ENCODE measurements at places on chromosomes 5 and 9.
A peak's percentile ranks its signal among the peaks of the same experiment; 100 is the strongest.

GRCh38 chr5:147520450-147520849, 10.6 kb upstream of the DPYSL3 start:
- no peak for DNase-seq

- DNase-seq = no peak
These were observed 72.0 kb upstream of the C9orf72 start for GRCh38 chr9:27645161-27645840.

GRCh38 chr9:130034570-130034969, 8.4 kb downstream of the FNBP1 start:
- DNase-seq = peak; percentile 82

GRCh38 chr5:34043099-34043876, at the start of gene C1QTNF3:
Gene C1QTNF3 (minus strand): TSS chr5:34043213. CDS start chr5:34043125, 88 bp downstream.
- no peak for DNase-seq

DNA sequence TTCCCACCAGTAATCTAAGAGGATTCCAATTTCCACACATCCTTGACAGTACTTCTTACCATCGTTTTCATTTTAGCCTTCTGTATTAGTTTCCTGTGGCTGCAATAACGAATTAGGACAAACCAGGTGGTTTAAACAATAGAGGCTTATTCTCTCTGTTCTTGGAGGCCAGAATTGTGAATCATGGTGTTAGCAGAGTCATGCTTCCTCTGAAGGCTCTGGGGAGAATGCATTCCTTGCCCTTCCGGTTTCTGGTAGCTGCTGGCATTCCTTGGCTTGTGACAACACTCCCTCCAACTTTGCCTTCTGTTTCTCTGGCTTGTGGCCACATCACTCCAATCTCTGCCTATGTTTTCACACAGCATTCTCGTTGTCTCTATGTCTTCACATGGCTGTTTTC, 23.5 kb downstream of the RIGI start:
- peak; percentile 89 for DNase-seq

GRCh38 chr9:130172161-130172857, at the start of gene NCS1:
Gene NCS1 (plus strand): TSS chr9:130172404. CDS start chr9:130172664, 260 bp downstream.
- peak; percentile 67 for DNase-seq

- no peak for DNase-seq
These were observed 161.8 kb downstream of the PJA2 start for GRCh38 chr5:109247986-109248385.

DNA sequence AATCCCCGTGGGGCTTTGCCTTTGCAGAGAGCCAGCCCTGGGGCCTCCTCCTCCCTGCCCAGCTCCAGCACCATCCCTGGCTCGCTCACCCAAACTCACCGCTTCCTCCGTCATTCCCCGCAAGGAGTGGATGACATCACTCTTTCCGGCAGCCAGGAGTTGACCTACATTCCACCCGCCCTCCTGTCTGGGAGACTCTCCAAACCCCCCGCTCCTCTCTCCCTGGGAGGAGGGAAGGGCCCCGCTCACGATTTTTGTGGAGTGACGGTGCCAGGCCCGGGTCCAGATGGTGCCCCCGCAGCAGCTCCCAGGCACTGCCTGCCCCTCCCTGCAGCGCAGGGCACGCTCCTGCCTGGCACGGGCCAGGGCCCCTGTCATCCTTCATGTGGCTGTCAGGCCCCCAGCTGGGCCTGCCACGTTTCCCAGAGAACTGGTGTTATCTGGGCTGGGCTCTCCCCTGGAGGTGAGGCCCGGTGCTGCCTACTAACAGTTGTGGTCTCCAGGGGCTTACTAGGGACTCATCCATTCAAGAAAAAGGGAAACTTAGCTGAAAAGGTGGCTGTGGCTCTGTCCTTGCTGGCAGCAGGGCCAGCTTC, 52.3 kb downstream of the NTNG2 start:
- peak; percentile 73 for DNase-seq

DNA sequence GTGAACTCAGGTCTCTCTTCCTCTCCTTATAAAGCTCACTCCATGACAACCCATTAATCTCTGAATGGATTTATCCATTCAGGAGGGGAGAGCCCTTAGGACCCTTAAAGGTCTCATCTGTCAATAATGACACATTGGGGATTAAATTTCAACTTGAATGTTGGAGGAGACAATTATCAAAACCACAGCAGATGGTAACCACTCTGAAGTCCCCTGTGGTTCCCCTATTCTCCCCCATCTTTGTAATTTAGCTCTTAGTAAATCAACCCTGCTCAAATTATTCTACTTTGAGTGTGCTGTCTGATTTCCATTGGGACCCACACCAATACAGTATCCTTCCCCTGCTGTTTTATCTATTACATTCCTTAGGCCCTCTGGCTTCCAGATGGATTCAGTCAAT, 72.0 kb upstream of the RAI14 start:
- no peak for DNase-seq

DNA sequence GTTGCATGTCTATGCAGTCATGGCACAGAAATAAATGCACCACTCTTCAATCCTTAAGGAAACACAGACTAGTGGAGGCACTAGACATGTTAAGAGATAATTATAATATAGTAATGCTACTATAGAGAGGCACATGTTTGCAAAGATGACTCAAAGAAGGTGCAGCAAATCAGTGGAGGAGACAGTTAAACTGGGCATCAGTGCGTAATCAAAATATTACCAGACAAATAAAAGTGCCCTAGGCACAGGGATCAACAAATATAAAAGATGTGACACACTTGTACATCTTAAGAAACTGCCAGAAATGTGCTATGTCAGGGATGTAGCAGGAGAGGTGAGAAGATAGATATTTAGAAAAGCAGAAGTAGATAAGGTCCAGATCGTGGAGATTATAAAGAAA, 642.1 kb downstream of the SLCO4C1 start:
- no peak for DNase-seq

DNA sequence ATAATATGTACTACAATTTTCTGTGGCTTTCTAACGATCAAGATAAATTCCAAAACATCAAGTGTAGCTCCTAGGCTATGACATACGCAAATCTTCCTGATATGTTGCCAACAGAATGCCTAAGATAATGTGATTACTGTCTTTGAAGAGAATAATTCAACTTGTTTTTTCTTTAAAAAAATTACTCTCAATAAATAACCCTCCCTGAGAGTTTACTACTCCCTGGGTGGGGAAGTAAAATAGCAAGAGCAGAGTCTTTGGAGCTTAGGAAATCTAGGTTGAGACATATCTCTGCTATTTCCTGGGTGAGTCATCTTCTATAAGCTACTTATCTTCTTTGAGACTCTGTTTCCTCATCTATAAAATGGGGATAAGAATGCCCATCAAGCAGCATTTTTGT, 201.2 kb downstream of the ACTL7B start:
- peak; percentile 39 for DNase-seq

- no peak for DNase-seq
These were observed 14.0 kb downstream of the PRKAA1 start for GRCh38 chr5:40784027-40784653.

DNA sequence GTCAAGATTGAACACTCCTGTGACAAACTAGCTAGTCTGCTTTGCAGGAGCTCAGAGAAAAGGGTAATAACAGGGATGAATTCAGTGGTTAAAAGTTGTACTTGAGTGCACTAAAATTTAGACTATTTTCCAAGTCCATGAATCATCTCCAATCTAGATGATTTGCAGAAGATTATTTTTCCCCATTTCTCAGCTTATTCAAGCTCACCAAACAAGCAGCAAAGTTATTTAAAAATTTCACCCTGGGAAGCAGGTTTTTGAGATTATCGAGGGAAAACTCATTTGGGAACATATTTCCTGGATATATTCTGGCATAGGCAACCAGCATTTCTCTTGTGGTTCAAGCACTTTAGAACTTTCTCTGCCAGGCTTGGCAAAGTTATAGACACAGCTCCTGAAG, 311.4 kb downstream of the TLE1 start:
- no peak for DNase-seq

DNA sequence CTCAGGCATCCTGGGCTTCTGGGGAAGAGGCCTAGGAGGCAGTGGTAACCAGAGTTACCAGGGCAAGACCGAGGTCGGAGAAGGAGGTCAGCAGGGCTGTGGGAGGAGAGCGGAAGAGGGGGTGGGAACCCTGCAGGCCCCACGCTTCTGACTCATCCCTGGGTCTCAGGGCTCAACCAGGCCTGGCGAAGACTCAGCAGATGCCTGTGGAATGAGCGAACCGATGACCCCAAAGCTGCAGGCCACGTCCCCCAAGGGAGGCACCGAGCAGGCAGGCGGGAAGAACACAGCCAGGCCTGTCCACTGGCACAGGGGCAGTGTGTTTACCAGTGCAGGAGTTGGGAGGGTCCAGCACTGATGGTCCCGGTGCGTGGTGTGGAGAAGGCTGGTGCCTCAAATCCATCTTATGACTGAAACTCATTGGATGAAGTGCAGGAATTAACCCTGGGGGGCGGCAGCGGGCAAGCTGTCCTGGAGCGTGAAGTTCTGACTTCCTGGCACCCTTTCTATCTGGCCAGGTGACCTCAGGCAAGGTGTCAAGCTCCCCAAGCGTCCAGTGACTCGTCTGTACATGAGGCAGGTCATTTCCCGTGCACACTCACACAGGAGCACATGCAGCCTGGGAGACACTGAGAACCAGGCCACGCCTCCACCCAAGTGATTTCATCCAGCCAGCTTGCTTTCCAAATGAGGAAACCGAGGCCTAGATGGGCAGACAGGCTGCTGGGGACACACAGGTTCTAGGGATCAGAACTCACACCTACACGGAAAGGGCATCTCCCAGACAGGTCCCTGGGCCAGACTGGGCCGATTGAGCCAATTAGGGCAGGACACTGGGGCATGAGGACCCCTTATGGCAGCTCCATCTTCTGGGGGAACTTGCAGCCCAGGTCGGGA, 69.1 kb downstream of the ADAMTS2 start:
- peak; percentile 99 for DNase-seq

DNA sequence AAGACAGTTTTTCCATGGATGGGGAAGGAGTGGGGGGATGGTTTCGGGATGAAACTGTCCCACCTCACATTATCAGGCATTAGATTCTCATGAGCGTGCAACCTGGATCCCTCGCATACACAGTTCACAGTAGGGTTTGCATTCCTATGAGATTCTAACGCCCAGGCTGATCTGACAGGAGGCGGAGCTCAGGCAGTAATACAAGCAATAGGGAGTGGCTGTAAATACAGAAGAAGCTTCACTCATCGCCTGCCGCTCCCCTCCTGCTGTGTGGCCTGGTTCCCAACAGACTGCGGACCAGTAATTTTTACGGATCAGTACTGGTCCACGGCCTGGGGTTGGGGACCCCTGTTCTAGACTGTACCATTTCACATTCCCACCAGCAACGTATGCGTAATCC, 68.3 kb upstream of the OTULINL start:
- DNase-seq = no peak

- peak; percentile 91 for DNase-seq
These were observed 352.7 kb downstream of the SPOCK1 start for GRCh38 chr5:137146402-137146890.

DNA sequence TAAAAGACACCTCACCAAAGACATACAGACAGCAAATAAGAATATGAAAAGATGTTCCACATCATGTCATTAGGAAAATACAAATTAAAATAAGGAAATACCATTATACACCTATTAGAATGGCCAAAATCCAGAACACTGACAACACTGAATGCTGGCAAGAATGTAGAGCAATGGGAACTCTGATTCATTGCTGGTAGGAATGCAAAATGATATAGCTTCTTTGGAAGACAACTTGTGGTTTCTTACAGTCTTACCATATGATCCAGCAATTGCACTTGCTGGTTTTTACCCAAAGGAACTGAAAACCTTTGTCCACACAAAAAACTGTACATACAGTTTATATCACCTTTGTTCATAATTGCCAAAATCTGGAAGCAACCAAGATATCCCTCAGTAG, 6.5 kb downstream of the TMEM161B start:
- peak; percentile 35 for DNase-seq

DNA sequence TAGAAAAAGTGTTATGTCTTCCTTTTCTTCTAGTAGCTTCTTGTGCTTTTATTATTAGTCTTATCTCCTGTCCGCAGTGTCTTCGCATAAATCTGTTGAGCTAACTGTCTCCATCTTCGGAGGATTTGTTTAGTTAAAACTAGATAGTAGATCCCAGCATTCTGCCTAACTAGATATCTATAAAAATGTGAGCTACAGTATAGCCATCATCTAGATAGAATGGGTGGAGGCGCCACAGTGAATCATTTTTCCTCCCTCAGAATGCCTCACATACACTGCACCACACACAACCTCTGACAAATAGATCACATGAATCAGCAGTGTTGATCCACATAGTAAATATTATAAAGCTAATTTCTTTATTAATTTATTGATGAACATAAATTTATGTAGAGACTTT, 220.3 kb upstream of the GAS1 start:
- no peak for DNase-seq

DNA sequence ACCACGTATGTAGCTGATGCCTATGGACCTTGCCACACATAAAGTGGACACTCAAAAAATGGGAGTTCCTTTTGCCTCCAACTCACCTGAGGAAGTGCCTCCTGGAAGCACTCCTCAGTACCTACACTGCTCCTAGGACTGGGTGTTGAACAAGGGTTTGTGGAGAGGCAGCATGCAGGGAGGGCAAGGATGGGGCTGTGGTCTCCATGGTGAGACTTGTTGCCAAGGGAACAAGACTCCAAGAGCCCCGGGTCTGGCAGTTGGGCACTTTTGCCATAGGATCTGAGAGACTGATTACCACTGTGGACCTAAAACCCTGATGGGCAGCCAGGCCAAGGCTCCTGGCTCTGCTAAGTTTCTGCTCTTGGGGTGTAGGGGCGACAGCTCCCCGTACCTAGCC, 6.9 kb upstream of the NR5A1 start:
- no peak for DNase-seq

- no peak for DNase-seq
These were observed 135.9 kb upstream of the RGMB start for GRCh38 chr5:98637557-98637956.

DNA sequence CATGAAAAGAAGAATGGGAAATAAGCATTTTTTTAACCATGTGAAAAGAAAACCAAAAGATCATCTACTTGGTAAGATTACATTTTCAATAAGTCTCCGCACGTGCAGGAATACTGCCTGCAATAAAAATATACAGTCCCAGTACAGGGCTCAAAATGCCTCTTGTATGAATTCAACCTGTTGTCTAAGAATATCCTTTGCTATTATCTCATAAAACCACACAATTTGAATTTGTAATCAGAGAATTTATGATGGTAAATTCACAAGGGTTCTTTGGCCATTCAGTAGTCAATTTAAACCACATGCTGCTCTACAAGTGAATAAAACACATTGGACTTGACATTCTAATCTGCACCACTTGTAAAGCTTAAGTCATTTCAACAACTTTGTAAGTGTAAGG, 46.6 kb downstream of the ST8SIA4 start:
- DNase-seq = no peak

GRCh38 chr9:79446523-79447307, 125.0 kb upstream of the TLE4 start:
- no peak for DNase-seq

- DNase-seq = peak; percentile 73
These were observed 3.3 kb upstream of the PAIP1 start for GRCh38 chr5:43560128-43560527.

GRCh38 chr9:88052321-88052965, 78.1 kb upstream of the CDK20 start:
- DNase-seq = no peak

- DNase-seq = peak; percentile 55
These were observed 53.8 kb downstream of the CDC14B start for GRCh38 chr9:96565671-96566497.
